Hippocampal formation (tissue), 2 donors: ENCODE measurements at places on chromosomes 4 and X.

GRCh38 chrX:9767375-9767774, 1.7 kb upstream of the GPR143 start:
- no peak for DNase-seq

GRCh38 chr4:55367084-55367722, 21.2 kb downstream of the SRD5A3 start:
- no peak for DNase-seq

DNA sequence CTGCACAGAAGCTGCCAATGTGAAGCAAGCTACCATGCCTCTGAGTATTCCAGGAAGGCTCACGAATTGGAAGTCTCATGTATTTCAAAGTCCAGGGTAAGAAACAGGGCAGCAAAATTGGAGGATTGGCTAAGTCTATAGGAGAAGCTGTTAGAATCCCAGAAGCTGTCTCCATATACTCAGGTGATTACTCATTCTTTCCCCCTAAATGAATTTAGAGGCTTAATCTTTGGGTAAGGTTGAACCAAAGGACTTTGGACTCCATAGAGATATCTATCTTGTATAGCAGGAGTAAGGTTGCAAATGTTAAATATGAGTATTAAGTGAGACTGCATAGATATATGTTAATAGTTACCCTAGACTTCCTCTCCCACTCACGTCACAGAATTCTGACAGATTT, 36.3 kb downstream of the STBD1 start:
- no peak for DNase-seq

- DNase-seq = no peak
Observed at GRCh38 chrX:37926700-37927099, 79.3 kb upstream of the DYNLT3 start.

DNA sequence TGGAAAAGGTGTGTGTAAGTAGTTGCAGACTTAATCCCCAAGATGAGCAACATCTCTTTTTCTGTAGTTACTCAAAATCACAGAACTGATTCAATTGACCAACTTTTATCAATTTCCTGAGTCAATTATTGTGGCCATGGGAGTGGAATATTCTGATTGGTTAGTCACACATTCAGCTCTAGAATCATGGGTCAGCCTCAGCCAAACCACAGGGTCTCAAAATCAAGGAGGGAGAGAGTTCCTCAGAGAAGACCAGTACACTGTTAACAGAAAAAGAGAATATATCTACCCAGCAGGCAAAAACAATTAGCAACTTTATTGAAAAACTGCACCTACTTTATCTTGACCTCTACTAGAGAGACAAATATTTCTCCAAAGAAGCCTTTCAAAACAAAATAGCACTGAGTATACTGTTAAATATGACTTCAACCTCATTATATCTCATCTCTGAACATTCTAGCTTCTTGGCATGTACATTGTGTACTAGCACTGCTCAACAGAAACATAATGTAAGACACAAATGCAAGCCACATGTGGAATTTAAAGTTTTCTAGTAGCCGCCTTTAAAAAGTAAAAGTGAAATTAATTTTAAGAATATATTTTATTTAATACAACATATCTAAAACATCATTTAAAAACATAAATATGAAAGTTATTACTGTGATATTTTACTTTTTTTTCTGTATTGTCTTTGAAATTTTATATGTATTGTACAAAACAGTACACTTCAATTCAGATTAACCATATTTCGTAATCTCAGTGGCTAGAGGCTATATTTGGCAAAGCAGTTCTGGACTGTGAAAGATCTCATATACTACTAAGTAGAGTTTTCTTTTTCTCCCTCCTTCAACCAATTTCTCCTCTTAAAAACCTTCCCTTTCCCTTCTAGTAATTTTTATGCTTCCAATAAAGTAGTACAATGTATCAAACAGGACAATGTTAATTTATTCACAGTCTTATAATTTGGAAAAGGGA, 11.8 kb upstream of the LCORL start:
- no peak for DNase-seq

DNA sequence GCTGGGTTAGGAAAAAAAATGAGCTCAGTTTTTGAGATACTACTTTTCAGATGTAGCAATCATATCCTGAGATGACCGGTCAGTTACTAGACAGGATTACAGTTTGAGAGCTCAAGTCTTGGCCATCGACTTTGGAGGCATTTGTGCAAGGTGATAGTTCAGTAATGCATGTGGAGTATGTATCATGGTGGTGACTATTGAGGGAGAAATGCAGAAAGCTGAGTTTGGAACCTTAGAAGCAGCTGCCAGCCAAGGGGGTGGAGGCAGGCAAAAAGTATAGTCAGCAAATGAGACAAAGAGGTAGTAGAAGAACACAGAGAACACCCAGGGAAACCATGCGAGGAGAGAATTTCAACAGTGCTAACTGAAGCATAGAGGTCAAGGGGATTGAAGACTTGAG, 48.7 kb upstream of the SLC4A4 start:
- no peak for DNase-seq

DNA sequence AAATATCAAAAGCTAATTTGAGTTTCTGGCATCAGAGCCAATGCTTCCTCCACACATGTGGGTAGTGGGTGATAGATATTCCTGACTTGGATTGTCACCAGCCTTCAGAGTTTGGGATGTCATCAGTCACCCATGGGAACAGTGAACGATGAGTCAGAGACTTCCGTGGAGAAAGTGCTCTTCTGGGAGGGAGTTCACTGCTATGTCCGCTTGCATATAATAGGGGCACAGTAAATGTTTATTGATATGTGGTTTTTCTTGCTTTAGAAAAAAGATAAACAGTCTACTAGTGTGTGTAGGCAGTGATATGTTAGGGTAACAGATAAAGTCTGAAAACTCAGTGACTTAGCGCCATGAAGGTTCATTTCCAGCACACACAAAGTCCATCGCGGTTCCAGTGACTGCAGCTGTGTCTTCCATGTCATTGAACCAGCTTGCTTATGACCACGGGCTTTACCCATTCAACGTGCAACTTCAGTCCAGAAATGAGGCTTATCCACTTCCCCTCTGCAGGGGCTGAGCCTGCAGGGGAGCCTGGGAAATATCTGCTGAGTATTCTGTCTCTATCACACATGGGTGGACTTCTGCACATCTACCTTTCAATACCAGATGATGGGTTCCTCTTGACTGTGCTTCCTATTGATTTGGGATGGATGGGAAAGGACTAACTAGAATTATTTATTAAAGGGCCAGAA, 87.7 kb upstream of the WWC2 start:
- no peak for DNase-seq

GRCh38 chr4:123767806-123768205, 371.2 kb downstream of the SPRY1 start:
- DNase-seq = no peak

- DNase-seq = no peak
Observed at GRCh38 chr4:38145741-38146140, 185.5 kb downstream of the PTTG2 start.

DNA sequence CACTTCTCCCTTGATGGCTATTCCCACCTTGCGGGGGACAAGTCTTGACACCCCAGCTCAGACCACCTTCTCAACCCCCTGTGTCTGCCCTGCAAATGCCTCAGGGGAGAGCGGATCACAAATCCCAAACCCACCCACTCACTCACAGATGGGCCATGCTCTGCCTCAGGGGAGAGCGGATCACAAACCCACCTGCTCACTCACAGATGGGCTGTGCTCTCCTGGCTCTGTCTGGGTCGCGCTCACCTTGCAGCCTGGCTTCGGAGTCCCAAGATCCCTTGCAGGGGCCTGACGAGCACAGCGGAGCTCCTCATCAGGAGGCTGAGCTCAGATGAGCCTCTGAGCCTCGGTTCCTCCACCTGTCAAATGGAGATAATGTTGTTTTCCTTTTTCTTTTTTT, 38.6 kb downstream of the HTRA3 start:
- no peak for DNase-seq

DNA sequence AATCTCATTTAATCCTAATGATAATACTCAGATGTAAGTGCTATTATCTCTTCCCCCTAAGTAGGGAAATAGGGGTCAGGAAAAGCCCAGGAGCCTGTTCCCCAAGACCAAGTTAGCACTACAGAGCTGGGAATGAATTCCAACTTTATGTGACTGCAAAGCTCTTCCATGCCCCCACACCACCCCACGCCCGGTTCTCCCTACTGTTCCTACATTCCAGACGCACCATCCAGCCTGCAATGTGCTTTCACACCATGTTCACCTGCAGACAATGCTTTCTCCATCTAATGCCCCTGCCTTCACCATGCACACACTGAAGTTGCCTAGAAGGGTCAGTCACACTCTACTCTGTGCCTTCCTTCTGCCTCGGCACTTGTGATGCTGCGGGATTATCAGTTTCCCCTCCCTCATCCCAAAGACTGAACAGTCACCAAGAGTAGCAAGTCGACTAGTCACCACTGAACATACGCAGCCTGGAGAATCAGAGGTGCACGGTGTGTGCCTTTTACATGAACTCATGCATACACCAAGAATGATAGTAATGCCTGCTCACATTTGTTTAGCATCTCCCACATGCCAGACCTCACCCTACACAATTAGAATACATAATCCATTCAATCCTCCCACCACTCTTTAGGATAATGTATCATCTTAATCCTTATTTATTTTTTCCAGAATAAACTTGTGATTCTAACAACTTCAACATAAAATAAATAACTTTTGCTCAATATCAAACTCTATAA, 14.2 kb downstream of the SORBS2 start:
- DNase-seq = no peak

- no peak for DNase-seq
Observed at GRCh38 chr4:143346206-143346605, 9.5 kb downstream of the GAB1 start.

- DNase-seq = no peak
Observed at GRCh38 chr4:77022560-77023179, 53.1 kb downstream of the CCNI start.

DNA sequence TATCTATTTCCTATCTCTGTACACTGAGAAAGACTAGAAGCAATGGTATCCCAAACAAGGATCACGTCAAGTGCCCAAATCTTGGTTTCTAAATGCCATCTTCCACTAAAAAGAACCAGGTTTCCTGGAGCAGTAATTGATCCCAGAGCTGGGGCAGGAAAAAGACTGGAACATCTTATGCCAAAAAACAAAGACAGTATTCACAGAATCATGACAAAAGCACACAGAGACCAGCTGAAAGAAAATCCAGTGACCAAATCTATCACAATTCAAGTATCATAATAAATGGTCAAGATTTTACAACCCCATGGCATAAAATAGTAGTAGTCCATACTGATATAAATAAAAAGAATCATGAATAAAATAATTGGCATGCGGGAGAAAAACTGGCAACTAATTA, 44.9 kb downstream of the CENPC start:
- no peak for DNase-seq

DNA sequence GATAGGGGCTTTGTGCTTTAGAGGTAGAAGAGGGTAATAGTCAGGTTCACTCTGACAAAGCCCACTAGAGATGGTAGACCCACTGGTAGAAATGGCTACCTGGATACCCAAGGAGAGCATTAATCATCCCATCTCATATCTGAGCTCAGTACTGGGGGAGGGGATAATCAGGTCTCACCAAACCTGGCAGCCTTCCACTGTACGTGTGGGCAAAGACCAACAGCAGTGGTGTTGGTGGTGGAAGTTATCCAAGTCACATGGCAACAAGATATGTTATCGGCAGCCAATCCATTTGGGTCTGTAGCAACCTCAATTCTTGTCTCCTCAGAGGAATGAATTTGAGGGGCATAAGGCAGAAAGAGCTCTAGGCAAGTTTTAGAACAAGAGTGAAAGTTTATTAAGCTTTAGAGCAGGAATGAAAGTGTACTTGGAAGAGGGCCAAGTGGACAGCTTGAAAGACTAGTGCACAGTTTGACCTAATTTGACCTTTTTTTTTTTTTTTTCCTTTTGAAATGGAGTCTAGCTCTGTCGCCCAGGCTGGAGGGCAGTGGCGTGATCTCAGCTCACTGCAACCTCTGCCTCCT, 67.0 kb upstream of the CXCL13 start:
- DNase-seq = no peak

GRCh38 chr4:7784131-7784870, 155.4 kb downstream of the AFAP1 start:
- DNase-seq = no peak

DNA sequence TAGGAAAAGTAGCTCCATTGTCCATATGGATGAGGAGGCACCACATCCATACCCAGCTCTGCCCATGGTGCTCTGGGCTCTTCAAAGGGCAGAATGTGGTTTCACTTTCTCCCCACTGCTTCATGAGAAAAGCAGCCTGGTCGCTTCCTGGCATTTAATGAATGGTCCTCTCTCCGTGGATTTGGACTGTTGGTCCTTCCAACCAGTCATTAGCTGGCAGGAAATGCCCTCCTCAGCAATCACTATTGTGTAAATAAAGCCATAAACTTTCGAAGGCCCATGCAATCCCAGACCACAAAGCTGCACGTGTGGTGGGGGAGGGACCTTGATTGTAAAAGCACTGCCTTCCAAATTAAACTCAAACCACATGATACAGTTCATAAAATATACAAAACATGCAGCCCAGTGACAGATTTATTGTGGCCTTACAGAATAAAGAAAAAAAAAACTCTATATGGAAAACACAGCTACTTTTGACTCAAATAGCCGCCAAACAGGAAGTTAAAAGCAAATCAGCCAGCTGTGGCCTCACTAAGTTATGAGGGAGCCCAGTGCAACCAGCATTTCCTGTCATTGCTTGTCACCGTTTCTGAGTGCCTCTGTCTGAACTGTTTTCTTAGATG, 8.1 kb downstream of the MBNL3 start:
- peak; percentile 21 for DNase-seq

GRCh38 chr4:42357325-42357724, 40.0 kb upstream of the SHISA3 start:
- DNase-seq = no peak

GRCh38 chrX:136574548-136574947, 42.5 kb downstream of the VGLL1 start:
- no peak for DNase-seq

GRCh38 chr4:76902233-76902890, 4.4 kb upstream of the SOWAHB start:
- no peak for DNase-seq

- DNase-seq = peak; percentile 1
Observed at GRCh38 chr4:99300934-99301333, 10.1 kb upstream of the ADH1A start.

GRCh38 chrX:153485396-153486080, 9.2 kb upstream of the BGN start:
- DNase-seq = no peak

- DNase-seq = no peak
Observed at GRCh38 chr4:15920723-15921591, 17.6 kb downstream of the FGFBP1 start.

DNA sequence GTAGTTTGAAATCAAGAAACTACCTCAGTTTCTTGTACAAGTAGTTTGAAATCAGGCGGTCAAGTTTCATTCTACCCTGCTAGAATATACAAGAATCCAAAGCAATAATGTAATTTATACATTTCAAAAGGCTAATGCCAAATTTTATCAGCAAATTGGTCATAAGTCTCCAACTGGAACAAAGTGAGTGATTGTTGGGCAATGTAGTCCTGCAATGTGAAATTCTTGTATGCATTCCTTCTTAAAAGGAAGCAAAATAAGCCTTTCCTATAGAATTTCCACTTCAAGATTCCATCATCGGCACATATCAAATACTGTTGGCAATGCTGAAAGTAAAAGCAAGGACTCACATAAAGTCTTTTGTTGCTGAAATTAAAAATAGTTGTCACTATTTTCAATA, 334.9 kb downstream of the IL1RAPL1 start:
- DNase-seq = no peak

- DNase-seq = no peak
Observed at GRCh38 chr4:29549342-29549741, 1170.8 kb upstream of the PCDH7 start.
